Activated T-cell treated with anti-CD3 and anti-CD28 coated beads, Interleukin-2, amount 50 U/mL, for 72 hours (primary cell): ENCODE measurements at places on chromosomes 6 and 20. TPM values are rescaled to one million over a fixed set of nuclear protein-coding genes. Genes with fewer than 3 reads are reported as not detected.
A peak's percentile ranks its signal among the peaks of the same experiment; 100 is the strongest.

DNA sequence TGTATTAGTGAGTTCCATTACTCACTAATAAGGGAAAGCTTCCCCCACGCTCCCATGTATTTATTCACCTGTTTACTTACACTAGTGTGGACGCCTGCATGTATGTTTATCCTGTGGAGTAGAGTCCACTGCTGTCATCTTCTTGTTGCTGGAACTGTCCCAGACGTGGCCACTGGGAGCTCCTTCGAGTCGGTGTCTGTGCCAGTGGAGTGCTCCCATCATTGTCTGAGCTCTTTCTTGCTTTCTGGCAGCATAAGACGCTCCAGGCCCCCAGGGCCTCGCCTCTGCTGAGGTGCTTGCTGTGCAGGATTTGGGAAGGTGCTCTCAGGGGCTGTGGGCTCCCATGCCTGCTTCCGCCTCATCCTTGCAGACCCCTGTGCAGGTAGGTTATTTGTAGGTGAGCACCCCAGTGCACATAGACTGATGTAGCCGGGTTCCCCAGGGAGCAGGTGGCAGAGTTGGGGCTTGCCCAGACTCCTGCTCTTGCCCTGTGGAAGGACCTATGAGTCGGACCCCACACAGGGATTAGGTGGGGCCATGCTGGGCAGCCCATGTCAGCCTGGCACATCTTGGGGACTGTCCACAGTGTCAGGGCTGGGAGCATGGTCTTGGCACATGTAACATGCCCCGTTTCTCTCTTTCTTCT lies 16.6 kb downstream of the PHACTR3 start:
- H3K4me1 ChIP-seq = no peaks in the 10 kb centered on the region
- H3K27ac ChIP-seq = no peak overlapping the region
- H3K4me3 ChIP-seq = no peak overlapping the region
- peaks cover 25% of the 10 kb centered on the region for H3K27me3 ChIP-seq
- DNase-seq = no peak

GRCh38 chr20:35637276-35637675 lies 21.6 kb downstream of the SPAG4 start:
- no peak overlapping the region for H3K4me3 ChIP-seq
- no peak for DNase-seq
- peaks cover 55% of the 10 kb centered on the region for H3K4me1 ChIP-seq
- no peaks in the 10 kb centered on the region for H3K36me3 ChIP-seq
- no peak overlapping the region for H3K27ac ChIP-seq

DNA sequence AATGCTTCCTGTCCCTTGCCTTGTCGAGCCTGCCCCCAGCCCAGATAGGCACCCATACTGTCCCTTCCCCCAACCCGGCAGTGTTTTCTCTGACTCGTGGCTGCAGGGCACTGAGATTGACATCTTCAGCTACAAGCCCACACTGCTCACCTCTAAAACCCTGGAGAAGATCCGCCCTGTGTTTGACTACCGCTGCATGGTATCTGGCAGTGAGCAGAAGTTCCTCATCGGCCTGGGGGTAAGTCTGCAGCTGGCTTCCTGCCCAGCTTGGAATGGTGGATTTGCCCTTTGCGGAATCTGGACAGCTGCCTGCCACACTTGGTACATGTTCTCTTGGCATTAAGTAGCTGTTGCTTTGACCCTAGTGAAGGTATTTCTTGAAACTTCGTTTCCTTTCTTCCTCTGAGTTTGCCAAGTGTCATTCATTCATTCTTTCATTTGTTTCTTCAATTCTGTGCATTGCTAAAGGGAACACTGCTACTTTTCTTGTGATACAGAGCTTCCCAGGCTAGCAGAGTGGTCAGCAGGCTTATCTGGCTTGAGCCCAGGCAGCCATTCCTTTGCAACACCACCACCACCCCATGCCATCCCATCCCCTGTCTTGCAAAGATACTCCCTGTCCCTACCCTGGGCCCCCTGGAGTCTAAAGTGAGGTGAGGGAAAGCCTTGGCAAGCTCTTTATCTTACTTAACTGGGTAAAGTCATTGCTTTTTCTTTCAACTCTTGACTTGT lies 26.2 kb downstream of the CCDC167 start:
- H3K27me3 ChIP-seq = no peaks in the 10 kb centered on the region
- peaks cover 26% of the 10 kb centered on the region for H3K36me3 ChIP-seq
- DNase-seq = no peak
- no peak overlapping the region for H3K27ac ChIP-seq
- no peak overlapping the region for H3K4me3 ChIP-seq
- no peaks in the 10 kb centered on the region for H3K4me1 ChIP-seq

DNA sequence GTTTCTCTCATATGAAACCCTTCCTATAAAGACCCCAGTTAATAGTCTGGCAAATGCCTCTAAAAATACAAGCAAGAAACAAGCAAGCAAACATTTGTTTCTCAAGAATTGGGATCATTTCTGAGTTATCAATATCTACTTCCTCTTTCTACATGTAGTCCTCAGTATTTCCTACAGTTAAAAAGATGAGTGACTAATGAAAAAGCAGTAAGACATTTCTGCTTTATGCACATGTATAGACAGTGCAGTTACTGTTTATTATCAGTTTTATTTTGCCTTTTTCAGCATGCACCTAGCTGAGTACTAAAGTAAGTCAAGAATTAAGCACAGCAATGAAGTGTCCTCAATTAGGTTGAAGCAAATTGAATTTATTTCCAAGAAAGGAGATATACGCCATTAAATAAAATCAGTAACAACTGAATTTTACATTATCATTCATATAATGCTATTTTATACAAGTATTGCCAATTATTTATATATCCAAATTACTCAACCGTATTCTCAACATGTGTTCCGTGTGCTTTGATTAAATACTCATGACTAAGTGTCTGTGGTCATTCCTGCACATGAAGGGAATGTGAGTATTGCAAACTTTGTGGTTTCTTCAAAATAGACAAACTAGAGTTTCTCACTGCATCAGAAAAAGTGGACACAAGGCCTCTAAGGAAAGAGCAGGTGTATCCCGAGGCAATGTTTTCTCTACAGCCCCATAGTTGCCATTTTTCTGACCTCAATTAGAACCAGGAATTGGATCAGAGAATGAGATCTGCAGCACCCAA lies 159.3 kb upstream of the MARCKS start:
- H3K36me3 ChIP-seq = no peaks in the 10 kb centered on the region
- peaks cover 11% of the 10 kb centered on the region for H3K27me3 ChIP-seq
- no peak overlapping the region for H3K27ac ChIP-seq
- no peaks in the 10 kb centered on the region for H3K4me1 ChIP-seq
- DNase-seq = no peak

DNA sequence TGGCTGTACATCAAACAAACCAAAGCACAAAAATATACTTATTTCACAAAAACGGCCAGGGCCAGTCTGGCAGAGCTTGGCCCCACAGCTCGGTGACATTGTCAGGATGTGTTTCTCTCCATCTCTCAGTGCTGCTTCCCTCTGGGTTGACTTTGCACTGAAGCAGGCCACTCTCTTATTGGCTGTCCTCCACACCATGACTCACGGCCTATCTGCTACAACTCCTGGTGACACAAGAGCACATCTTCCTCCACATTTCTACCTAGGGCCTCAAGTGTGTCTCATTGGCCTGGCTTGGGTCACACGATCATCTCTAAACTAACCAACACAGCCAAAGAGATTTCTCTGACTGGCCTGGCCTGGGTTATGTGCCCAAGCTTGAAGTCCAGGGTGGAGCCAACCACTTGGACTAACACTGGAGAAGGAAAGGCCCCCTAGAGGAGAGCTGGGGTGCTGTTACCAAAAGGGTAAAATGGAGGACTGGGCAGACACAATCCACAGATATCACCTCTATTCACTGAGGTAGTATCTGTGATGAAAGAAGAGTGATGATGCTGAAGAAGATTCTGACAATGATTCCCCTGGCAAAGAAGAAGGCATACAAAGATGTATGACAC lies 159.8 kb upstream of the TSHZ2 start:
- H3K4me3 ChIP-seq = no peak overlapping the region
- no peak for DNase-seq
- H3K27me3 ChIP-seq = peaks cover 27% of the 10 kb centered on the region

GRCh38 chr6:29760328-29760727 lies 37.1 kb downstream of the HLA-F start:
- no peak overlapping the region for H3K4me3 ChIP-seq
- H3K27ac ChIP-seq = no peak overlapping the region
- peaks cover 28% of the 10 kb centered on the region for H3K4me1 ChIP-seq
- peaks cover 2% of the 10 kb centered on the region for H3K27me3 ChIP-seq
- no peaks in the 10 kb centered on the region for H3K36me3 ChIP-seq

- DNase-seq = no peak
- H3K4me1 ChIP-seq = peaks cover 69% of the 10 kb centered on the region
- H3K27me3 ChIP-seq = no peaks in the 10 kb centered on the region
- peak overlapping the region; percentile 27 for H3K27ac ChIP-seq
- H3K36me3 ChIP-seq = peaks cover 2% of the 10 kb centered on the region
These were observed 4.4 kb downstream of the NCOA5 start for GRCh38 chr20:46085179-46085851.

The ELOVL4 gene
- total RNA-seq = 1.8 TPM

- no peak overlapping the region for H3K27ac ChIP-seq
- H3K4me3 ChIP-seq = no peak overlapping the region
- DNase-seq = no peak
- H3K4me1 ChIP-seq = no peaks in the 10 kb centered on the region
- no peaks in the 10 kb centered on the region for H3K27me3 ChIP-seq
These were observed 104.0 kb upstream of the EPHA7 start for GRCh38 chr6:93523365-93523764.

DNA sequence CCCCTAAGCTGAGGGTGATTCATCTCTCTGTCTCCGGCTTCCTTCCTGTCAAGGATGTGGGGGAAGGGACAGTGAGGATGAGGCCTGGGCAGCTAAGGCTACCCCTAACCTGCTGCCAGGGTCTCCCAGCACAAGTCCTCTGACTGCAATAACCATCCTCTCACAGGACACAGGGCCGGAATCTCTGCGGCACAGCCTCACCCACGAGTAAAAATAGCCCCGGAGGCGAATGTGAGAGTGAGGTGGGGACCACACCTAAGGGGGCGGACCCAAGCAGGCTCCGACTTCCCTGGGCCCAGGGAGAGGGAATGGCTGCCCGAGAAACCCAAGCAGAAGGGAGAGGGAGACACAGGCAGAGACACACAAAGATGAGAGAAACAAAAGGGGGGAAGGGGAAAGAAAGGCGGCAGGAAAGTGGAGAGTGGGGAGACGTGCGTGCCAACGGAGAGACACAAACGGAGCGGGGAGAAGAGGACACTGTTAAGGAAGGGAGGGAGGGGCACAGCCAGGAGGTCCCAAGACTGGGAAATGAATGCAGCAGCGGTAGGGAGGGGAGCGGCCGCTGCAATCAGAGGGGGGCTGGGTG lies 1.4 kb downstream of the CLIC1 start:
- H3K27me3 ChIP-seq = no peaks in the 10 kb centered on the region
- H3K4me3 ChIP-seq = peak overlapping the region; percentile 89
- peaks cover 34% of the 10 kb centered on the region for H3K36me3 ChIP-seq
- peak overlapping the region; percentile 83 for H3K27ac ChIP-seq
- DNase-seq = peak; percentile 72
- H3K4me1 ChIP-seq = peaks cover 61% of the 10 kb centered on the region

The SCRT2 gene
- not detected for total RNA-seq

The OTOR gene
- not detected for total RNA-seq

DNA sequence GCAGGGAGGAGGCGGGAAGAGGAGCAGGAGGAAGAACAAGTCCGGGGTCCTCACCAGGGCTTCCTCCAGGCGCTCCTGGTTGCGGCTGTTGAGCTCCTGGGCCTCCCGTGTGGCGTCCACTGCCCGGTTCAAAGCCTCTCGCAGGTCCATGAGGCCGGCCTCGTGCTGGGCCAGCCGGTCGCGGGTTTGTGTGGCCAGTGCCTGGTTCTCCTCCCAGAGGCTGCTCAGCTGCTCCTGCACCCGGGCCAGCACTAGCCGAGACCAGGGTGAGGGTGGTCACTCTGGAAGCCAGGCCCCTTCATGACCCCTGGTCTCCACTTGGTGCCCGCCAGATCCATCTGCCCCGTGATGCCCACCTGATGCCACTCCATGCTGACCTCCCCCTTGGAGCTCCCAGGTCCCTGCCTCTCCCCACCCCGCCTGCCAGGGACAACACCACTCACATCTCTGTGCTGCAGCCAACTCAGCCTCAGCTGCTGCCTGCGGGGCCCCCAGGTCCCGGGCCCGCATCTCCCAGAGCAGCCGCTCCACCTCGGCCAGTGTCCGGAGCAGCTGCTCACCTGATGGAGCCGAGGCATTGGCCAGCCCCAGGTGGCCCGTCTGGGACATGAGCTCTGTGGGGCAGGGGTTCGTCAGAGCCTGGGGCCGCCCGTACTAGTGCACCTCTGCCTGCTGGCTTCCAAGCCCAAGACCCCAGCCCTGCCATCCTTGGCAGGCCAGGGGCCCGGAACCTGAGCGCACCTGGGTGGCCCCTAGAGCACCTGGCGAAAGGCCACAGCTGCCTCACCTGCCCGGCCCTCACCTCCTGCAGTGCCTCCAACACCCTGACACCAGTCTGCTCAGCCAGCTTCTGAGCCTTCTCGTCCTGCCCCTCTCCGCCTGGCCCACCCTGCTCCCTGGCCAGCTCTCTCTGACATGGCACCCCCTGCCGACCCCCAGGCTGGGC lies 15.9 kb downstream of the ADRM1 start:
- H3K4me3 ChIP-seq = no peak overlapping the region
- no peak overlapping the region for H3K27ac ChIP-seq

The BANF2 gene
- not detected for total RNA-seq

The CALHM4 gene
- not detected for total RNA-seq

DNA sequence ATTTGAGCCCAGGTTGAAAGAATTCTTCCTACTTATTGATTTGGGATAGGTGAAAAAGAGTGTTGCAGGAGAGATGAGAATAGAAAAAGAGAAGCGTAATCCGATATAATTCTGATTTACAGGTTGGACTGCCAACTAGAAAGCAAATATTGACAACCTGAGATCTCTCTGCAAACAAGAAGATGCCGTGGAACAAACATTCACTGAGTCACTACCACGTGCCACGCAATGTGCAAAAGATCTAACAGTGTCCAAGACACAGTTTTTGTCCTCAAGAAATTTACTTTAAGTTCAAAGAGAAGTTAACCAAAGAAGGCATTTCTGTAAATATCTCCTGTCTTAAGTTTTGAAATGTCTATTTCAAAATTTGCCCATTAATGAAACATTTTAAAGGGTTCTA lies 578.0 kb upstream of the ARID1B start:
- no peak for DNase-seq
- H3K4me3 ChIP-seq = no peak overlapping the region
- peaks cover 13% of the 10 kb centered on the region for H3K4me1 ChIP-seq
- peaks cover 4% of the 10 kb centered on the region for H3K36me3 ChIP-seq
- no peaks in the 10 kb centered on the region for H3K27me3 ChIP-seq

The ROS1 gene
- total RNA-seq = not detected

- no peak for DNase-seq
- H3K4me3 ChIP-seq = no peak overlapping the region
- no peaks in the 10 kb centered on the region for H3K27me3 ChIP-seq
- no peaks in the 10 kb centered on the region for H3K36me3 ChIP-seq
- no peak overlapping the region for H3K27ac ChIP-seq
- no peaks in the 10 kb centered on the region for H3K4me1 ChIP-seq
These were observed 26.5 kb upstream of the SH3BGRL2 start for GRCh38 chr6:79604583-79605037.
